Right renal cortex interstitium (tissue), 3 donors: ENCODE measurements at places on chromosomes 6 and 20. TPM values are rescaled to one million over a fixed set of nuclear protein-coding genes. Genes with fewer than 3 reads are reported as not detected.

Gene GRM1
- 0.22 TPM for polyA plus RNA-seq

Gene EMILIN3
- polyA plus RNA-seq, result 7.5 TPM

Gene KIF25
- polyA plus RNA-seq, result 0.82 TPM

Gene CLVS2
- polyA plus RNA-seq, result 0.31 TPM

Gene KCNK15
- polyA plus RNA-seq, result 0.11 TPM

Gene TRDN
- polyA plus RNA-seq, result 2.6 TPM

Gene ZNF165
- 4.3 TPM for polyA plus RNA-seq
